ENCODE measurements at places on chromosomes 5 and 9. TPM values are rescaled to one million over a fixed set of nuclear protein-coding genes. Genes with fewer than 3 reads are reported as not detected.

GRCh38 chr5:155919126-155919525 is 407.8 kb upstream of the SGCD start:
- no peak for DNase-seq

DNA sequence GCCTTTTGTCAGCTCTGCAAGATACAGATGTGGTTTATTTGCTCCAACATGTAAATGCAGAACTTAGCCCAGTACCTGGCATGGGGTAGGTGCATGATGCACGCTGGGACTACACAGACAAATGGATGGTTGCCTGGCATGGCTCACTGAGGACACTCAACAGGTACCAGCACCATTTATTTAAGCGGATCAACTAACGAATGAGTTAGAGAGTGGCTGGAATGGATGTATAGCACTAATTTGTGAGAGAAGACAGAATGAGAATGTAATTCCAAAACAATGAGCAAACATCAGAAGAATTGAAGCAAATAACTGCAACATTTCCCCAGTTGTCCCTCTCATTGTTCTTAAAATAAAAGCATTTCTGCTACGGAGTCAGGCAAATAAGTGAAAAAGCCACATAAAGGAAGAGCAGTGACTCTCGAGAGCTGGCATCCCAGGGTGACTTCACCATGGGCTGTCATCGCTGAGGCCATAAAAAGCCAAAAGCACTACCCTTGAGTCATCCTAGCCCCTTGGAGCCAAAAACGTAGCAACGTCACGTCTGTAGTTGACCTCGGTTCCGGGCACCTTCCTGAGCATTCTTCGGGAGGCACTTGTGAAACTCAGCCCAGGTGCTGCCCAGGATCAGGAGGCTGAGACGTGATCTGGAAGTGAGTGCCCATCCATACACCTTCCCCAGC is 290.3 kb downstream of the NSG2 start:
- DNase-seq, result no peak

DNA sequence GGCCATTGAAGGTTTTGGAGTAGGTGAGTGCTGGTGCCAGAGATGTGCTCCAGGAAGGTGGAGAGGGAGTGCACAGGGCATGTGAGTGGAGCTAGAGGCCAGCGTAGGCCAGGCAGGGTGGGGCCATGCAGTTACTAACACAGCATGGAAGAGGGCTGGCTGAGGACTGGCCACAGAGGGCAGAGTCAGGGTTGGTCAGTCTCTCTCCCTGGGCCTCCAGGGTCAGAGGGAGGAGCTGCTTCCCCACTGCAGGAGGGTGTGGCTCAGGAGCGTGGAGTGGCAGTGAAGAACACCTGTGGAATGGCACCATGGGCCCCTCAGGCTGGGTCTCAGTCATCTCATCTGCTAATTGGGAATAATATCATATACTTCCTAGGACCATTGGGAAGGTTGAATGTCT is 167.7 kb downstream of the MACROH2A1 start:
- no peak for DNase-seq

GRCh38 chr9:135294836-135295235 is 184.7 kb upstream of the PPP1R26 start:
- DNase-seq, result no peak

GRCh38 chr9:136831720-136832104 is 10.6 kb upstream of the AJM1 start:
- DNase-seq, result no peak

DNA sequence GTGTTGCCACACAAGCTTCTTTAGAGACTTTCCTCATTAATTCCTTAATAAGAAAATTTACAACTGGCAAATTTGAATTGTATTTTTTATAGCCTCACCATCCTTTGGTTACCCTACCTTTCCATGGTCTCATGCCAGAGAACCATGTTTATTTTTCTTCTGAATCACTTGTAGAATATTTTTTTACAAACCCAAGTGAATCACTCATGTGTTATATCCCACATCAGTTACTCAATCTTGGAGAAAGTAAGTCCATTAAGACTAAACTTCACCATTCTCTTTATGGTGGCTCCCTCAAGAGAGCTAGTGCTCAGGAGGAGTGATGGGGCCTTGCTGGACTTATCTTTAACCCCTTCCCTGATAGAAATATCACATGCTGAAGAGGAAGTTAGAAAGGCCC is 128.9 kb downstream of the SUSD1 start:
- no peak for DNase-seq

The GBGT1 gene
- 1.4 TPM for total RNA-seq

The C1QTNF3 gene
- total RNA-seq, result 3.0 TPM

The RNF208 gene
- 0.21 TPM for total RNA-seq
